Stimulated activated CD4-positive, alpha-beta T cell treated with anti-CD3 and anti-CD28 coated beads, Interleukin-2, amount 100 ng/mL, for 24 hours (primary cell): ENCODE measurements at places on chromosomes 2 and 18.
A peak's percentile ranks its signal among the peaks of the same experiment; 100 is the strongest.

DNA sequence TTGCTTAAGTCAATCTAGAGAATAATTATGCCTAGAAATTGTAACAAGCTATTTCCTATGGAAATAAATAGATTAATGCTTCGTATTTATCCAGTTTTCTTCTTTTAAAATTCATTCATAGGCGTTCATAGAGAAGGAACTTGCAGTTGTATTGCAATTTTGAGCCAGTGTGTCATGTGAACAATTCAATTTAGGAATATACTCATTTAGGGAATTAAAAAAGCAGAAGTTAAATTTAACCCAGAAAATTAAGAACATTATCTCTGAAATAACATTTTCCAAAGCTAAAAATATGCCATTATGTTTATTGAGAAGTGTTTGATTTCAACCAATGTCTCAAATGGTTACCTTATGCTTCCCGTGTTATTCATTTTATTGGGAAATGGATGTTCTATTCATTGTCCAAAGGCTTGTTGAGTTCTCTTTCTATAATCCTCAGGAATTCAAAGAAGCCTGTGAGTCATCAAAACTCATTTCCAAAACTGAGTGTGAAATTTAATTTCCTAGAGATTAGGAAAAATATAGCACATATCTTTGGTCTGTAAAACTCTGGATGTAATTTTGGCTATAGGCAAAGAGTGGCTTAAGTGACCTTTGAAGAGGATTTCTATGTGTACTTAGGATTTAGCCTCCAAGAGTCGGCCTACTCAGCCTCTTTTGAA lies 99.7 kb downstream of the SLC8A1 start:
- no peak for DNase-seq

GRCh38 chr2:147094077-147094476 lies 750.8 kb upstream of the ACVR2A start:
- no peak for DNase-seq

- no peak for DNase-seq
These were observed 278.8 kb downstream of the RND3 start for GRCh38 chr2:150208689-150209088.

DNA sequence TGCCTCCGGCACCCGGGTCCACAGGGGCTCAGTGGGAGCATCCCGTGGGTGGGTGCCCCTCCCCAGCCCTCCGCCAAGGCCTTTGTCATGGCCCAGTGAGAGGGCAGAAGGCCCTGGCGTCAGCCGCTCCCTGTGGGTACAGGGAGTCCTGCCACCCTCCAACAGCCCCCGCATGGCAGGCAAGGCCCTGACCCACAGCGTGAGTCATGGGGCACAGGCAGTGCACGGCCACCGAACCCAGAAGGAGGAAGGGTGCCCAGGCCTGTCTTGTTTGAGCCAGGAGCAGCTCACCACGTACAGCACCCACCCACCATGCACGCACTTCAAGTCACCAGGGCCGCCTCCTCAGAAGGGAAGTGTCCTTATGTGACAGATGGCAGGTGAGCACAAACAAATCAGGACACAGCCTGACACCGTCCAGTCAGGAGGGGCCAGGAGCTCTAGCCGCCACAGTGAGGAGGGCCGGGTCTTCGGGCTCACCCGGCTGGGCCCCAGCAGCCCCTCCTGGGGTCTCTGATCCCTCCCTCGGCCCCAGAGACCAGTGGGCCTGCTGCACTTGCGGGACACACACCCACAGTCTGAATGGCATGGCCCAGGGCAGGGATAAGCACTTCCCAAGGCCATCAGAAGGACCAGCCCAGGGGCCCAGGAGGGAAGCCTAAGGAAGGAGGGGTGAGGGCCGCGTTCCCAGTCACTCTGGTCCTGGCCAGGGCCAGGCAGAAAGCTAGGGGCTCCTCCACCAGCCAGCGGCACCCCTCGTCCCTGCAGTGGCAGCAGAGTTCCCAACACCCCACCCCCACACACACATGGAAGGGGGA lies 25.8 kb downstream of the BIN1 start:
- DNase-seq, result peak; percentile 61

- DNase-seq, result peak; percentile 28
These were observed at the start of gene TCF7L1 for GRCh38 chr2:85132834-85133637. Gene TCF7L1 (plus strand): TSS chr2:85133392. CDS start chr2:85133685, 293 bp downstream.

DNA sequence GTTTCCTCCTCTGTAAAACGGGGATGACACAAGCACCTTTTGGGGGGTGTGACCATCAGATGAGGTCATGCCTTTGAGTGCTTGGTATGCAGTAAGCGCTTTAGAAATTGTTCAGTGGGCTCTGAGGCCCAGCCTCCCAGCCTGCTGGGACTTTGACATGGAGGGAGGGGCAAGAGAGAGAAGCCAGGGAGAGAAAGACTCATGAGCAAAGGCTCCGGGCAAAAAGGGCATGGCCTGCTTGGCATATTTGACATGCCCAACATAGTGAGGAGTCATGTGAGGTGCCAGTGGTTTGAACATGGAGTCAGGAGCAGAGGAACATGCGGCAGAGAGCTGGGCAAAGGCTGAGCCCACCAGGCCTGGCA lies 14.0 kb downstream of the TNS1 start:
- no peak for DNase-seq

GRCh38 chr2:159111346-159111927 lies 143.0 kb downstream of the TANC1 start:
- DNase-seq, result no peak

GRCh38 chr18:79275461-79275860 lies 120.3 kb upstream of the NFATC1 start:
- no peak for DNase-seq

GRCh38 chr2:108926561-108927380 lies 62.2 kb downstream of the EDAR start:
- no peak for DNase-seq

DNA sequence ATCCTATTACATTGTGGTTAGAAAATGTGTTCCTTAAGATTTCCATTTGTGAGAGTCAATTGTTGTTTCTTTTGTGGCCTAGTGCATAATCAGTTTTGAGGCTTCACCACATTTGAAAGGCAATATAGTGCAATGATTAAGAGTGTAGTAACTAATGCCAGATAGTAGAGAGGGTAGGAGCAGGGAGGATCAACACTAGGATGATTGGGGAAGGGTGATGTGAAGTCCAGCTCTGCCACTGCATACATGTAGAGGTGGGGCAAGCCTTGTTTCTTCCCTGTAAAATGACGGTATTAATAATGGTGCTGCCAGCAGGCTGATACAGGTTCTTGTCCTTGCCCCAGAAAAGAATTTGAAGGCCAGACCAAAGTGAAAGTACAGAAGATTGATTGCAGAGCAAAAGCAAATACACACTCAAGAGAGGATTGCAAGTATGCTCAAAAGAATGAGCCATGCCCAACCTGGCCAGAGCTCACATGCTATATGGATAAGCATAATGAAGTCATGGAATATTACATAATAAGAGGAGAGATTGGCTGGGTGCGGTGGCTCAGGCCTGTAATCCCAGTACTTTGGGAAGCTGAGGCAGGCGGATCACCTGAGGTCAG lies 8.0 kb downstream of the SP100 start:
- DNase-seq, result no peak

DNA sequence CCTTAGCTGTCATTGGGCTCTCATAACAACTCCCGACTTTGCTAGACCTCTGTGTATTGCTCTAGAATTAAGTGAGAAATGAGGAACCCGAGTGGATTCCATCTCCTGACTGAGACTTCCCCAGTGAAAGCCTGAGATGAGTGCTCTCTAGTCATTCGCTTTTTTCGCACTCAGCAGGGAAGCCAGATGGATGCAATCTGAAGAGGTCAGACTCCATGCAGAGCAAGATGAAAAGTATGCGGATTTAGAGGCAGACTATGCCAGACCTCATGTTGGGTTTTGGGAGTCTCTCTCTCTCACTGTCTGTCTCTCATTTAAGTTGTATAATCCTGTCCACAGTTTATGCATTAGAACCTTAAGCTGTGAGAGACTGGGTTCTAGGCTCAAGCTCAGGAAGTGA lies 88.6 kb downstream of the SLC5A7 start:
- DNase-seq, result no peak

DNA sequence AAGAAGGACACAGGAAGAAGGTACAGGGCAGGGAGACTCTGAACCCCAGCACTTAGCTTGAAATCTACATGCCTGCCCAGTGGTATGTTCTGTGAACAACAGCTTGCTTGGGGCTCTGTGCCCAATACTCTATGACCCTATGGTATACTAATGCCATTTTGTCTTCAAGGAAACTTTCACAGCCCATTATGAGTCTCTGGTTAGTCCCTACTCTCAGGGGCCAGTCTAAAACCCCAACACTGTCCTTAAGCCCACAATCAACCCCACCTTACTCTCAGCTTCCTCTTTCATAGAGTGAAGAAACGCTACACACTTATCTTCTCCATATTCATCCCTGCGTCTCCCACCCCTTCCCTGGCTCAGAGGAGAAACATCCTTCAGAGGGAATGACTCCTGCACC lies 16.0 kb downstream of the NEB start:
- no peak for DNase-seq
